ENCODE measurements at places on chromosomes 11 and 22. TPM values are rescaled to one million over a fixed set of nuclear protein-coding genes. Genes with fewer than 3 reads are reported as not detected.

Gene OR52I1
- total RNA-seq = not detected

Gene HBG2
- total RNA-seq = not detected

Gene OR51M1
- total RNA-seq = not detected

Gene SUSD2
- total RNA-seq = 1.2 TPM

Gene C1QTNF4
- 0.43 TPM for total RNA-seq

Gene MARK2
- 60.6 TPM for total RNA-seq

Gene TMEM45B
- total RNA-seq = 1.5 TPM

Gene FXYD2
- total RNA-seq = 28.0 TPM

Gene MMP26
- not detected for total RNA-seq

Gene C11orf86
- total RNA-seq = not detected

Gene PHF21B
- total RNA-seq = not detected

DNA sequence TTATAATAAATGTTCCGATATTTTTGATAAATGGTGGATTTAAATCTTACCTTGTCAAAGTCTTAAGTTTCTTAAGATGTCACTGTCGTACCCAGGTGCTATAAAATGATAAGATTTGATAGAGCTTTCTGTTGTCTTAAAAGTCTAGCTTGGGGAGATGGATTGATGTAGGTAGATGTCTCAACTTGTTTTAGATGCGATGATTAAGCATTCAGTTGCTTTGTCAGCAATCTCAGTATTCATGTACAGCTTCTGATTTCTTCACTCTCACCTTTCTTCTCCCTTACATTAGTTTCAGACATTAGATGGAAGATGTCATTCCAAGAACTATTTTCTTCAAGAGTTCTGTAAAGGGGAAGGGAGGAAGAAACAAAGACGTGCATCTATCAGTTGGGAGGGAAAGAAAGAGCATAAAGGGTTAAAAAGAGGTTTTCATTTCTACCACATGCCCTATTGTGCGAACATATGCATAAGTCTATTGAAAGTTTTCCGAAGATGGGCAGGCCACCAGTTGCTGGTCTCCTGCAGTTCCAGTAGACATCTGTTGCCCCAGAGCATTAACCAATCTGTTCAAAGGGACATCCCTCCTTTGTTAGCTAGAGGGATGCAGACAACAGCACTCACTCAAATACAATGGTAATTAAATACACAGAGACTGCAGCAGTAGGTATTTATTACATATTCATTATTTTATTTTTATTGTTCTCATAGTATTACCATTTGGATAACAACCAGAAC, 38.4 kb downstream of the ZC3H12C start:
- no peaks in the 10 kb centered on the region for H3K4me1 ChIP-seq
- no peak overlapping the region for H3K27ac ChIP-seq
- no peak overlapping the region for H3K4me3 ChIP-seq

- H3K36me3 ChIP-seq = peaks cover 13% of the 10 kb centered on the region
- H3K27ac ChIP-seq = peak within 1 kb of the TSS; percentile 99
- peak; percentile 82 for DNase-seq
- no peaks in the 10 kb centered on the region for H3K27me3 ChIP-seq
Observed at GRCh38 chr22:37674951-37675929, at the start of gene LGALS1. LGALS1 (plus strand) TSS chr22:37675636; CDS start chr22:37675703, 67 bp downstream.

- peak within 1 kb of the TSS; percentile 98 for H3K27ac ChIP-seq
- H3K4me1 ChIP-seq = peaks cover 40% of the 10 kb centered on the region
- H3K36me3 ChIP-seq = peaks cover 13% of the 10 kb centered on the region
- DNase-seq = peak; percentile 57
- peak within 1 kb of the TSS; percentile 100 for H3K4me3 ChIP-seq
Observed at GRCh38 chr22:24554313-24555164, at the start of gene GUCD1. GUCD1 (minus strand) TSS chr22:24555138; CDS start chr22:24554991, 147 bp downstream.

- peak; percentile 65 for DNase-seq
- H3K4me1 ChIP-seq = peaks cover 42% of the 10 kb centered on the region
- peaks cover 49% of the 10 kb centered on the region for H3K36me3 ChIP-seq
- peak overlapping the region; percentile 98 for H3K4me3 ChIP-seq
- H3K27me3 ChIP-seq = no peaks in the 10 kb centered on the region
Observed at GRCh38 chr22:38504731-38505540, 1.2 kb downstream of the DDX17 start.

DNA sequence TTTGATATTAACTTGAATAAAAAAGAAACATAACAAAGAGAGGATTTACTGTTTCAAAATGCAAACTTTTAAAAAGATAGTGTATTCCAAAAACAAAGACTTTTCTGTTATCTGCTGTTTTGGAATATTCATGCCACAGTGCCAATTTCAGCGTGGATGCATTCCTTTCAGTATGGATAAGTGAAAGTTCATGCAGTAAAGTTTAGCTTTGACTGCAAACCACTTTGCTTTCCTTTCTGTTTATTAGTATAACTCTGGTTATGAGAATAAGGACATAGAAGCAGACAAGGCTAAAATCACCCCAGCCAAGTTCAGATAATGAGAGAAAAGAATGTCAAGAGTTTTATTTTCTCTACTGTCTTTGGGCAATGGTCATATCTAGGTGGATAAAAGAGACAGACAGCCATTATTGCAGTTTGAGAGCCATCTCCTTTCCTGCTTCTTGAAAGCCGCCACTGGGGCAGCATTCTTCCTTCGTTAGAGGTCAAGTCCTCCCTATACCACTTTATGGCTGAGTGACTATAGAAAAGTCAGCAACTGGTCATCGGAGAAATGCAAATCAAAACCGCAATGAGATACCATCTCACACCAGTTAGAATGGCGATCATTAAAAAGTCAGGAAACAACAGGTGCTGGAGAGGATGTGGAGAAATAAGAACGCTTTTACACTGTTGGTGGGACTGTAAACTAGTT, 82.4 kb upstream of the BLID start:
- peaks cover 9% of the 10 kb centered on the region for H3K27me3 ChIP-seq
- DNase-seq = no peak
- no peak overlapping the region for H3K27ac ChIP-seq
- H3K4me1 ChIP-seq = no peaks in the 10 kb centered on the region
- no peaks in the 10 kb centered on the region for H3K36me3 ChIP-seq
- H3K4me3 ChIP-seq = no peak overlapping the region

- H3K4me1 ChIP-seq = no peaks in the 10 kb centered on the region
- H3K4me3 ChIP-seq = no peak overlapping the region
- no peak for DNase-seq
- no peak overlapping the region for H3K27ac ChIP-seq
Observed at GRCh38 chr22:47835726-47836125, 1073.3 kb downstream of the TBC1D22A start.

DNA sequence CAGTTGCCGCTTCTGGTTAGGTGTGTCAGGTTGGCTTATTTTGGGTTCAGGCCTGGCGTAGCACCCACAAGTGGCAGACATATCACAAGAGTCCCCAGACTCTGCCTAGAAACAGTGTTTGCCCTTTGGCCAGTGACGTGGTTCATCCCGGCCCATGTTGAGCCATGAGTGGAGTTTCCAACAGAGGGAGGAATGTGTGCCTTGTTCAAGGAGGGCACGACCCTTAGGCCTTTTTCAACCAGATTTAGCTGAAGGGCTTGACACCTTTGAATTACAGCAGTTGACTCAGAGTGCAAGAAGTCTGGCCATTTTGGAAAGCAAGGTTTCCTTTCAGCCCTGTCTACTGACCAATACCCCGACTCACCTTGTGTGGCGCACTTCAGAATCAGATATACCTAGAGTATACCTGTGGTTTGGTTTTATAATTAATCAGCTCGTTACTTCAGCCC, 15.1 kb upstream of the AIFM3 start:
- peaks cover 18% of the 10 kb centered on the region for H3K4me1 ChIP-seq
- H3K27me3 ChIP-seq = no peaks in the 10 kb centered on the region
- peaks cover 9% of the 10 kb centered on the region for H3K36me3 ChIP-seq
- H3K4me3 ChIP-seq = no peak overlapping the region

DNA sequence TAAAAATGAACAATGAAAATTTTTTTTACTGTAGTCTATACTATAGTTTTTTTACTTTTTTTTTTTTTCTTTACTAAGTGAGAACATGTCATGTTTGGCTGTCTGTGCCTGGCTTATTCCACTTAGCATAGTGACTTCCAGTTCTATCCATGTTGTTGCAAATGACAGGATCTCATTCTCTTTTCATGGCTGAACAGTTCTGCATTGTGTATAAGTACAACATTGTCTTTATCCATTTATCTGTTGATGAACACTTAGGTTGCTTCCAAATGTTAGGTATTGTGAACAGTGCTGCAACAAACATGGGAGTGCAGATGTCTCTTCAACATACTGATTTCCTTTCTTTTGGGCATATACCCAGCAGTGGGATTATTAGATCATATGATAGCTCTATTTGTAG, 88.1 kb upstream of the CCDC90B start:
- H3K4me1 ChIP-seq = no peaks in the 10 kb centered on the region
- no peak overlapping the region for H3K27ac ChIP-seq
- no peak for DNase-seq
- no peaks in the 10 kb centered on the region for H3K27me3 ChIP-seq
- H3K36me3 ChIP-seq = no peaks in the 10 kb centered on the region
- no peak overlapping the region for H3K4me3 ChIP-seq

GRCh38 chr11:78478536-78478935, 60.9 kb upstream of the GAB2 start:
- no peaks in the 10 kb centered on the region for H3K27me3 ChIP-seq
- no peak for DNase-seq
- H3K4me3 ChIP-seq = no peak overlapping the region
- H3K36me3 ChIP-seq = peaks cover 29% of the 10 kb centered on the region
- no peaks in the 10 kb centered on the region for H3K4me1 ChIP-seq

GRCh38 chr11:75508051-75508561, 17.6 kb downstream of the GDPD5 start:
- peak overlapping the region; percentile 29 for H3K4me3 ChIP-seq
- peaks cover 2% of the 10 kb centered on the region for H3K27me3 ChIP-seq
- no peak for DNase-seq
- H3K4me1 ChIP-seq = peaks cover 10% of the 10 kb centered on the region

- H3K4me3 ChIP-seq = no peak overlapping the region
- H3K27me3 ChIP-seq = peaks cover 2% of the 10 kb centered on the region
- no peaks in the 10 kb centered on the region for H3K4me1 ChIP-seq
- no peaks in the 10 kb centered on the region for H3K36me3 ChIP-seq
- no peak overlapping the region for H3K27ac ChIP-seq
Observed at GRCh38 chr11:84825106-84825660, 802.0 kb downstream of the DLG2 start.

DNA sequence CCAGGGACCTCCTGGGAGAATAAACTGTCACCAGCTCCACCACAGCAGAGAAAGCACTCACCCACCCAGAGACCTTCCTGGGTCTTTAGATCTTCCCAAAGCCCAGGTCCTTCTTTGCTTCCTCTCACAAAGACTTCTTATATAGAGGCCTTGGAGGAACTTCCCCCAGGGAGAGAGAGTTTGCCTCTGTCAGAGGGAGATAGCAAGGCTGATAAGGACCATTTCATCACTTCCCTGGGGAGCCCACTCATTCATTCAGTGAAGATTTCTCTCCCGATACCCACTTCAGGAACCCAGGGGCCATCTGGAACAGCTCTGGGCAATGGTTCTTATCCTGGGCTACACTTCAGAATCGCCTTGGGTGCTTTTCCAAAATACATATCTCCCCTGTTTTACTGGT, at the start of gene PRG2:
Gene PRG2, minus strand, starts transcription at position 116 of the 400 bp plus-strand sequence. CDS start 706 bp downstream, outside the sequence.
- H3K4me1 ChIP-seq = no peaks in the 10 kb centered on the region
- H3K27ac ChIP-seq = no peak within 1 kb of the TSS
- H3K4me3 ChIP-seq = no peak within 1 kb of the TSS
- H3K36me3 ChIP-seq = no peaks in the 10 kb centered on the region
- no peaks in the 10 kb centered on the region for H3K27me3 ChIP-seq

DNA sequence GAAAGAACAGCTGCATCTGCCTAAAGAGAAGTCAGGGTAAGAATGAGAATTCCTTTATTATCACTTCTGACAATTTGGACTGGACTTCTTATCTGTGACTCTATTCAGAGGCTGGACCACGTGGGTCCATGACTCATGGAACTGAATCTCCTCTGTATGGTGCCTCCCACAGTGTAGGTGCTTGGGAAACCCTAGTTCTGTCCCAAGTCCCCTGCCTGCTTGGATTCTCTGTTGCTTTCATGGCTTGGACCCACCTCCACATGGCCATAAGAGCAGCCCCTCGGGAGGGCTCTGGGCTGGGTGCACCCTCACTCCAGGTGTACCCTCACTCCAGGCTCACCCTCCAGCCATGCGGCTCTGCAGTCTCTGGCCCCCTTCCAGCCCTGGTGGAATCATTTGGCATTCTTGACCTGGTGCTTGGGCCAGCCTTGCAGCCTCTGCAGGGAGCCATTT, 153.4 kb downstream of the CACNA1I start:
- H3K36me3 ChIP-seq = peaks cover 1% of the 10 kb centered on the region
- H3K27ac ChIP-seq = no peak overlapping the region

- H3K4me1 ChIP-seq = no peaks in the 10 kb centered on the region
- H3K27ac ChIP-seq = no peak overlapping the region
- H3K36me3 ChIP-seq = no peaks in the 10 kb centered on the region
- no peaks in the 10 kb centered on the region for H3K27me3 ChIP-seq
- no peak for DNase-seq
- no peak overlapping the region for H3K4me3 ChIP-seq
Observed at GRCh38 chr11:23959462-23959861, 537.4 kb upstream of the LUZP2 start.

DNA sequence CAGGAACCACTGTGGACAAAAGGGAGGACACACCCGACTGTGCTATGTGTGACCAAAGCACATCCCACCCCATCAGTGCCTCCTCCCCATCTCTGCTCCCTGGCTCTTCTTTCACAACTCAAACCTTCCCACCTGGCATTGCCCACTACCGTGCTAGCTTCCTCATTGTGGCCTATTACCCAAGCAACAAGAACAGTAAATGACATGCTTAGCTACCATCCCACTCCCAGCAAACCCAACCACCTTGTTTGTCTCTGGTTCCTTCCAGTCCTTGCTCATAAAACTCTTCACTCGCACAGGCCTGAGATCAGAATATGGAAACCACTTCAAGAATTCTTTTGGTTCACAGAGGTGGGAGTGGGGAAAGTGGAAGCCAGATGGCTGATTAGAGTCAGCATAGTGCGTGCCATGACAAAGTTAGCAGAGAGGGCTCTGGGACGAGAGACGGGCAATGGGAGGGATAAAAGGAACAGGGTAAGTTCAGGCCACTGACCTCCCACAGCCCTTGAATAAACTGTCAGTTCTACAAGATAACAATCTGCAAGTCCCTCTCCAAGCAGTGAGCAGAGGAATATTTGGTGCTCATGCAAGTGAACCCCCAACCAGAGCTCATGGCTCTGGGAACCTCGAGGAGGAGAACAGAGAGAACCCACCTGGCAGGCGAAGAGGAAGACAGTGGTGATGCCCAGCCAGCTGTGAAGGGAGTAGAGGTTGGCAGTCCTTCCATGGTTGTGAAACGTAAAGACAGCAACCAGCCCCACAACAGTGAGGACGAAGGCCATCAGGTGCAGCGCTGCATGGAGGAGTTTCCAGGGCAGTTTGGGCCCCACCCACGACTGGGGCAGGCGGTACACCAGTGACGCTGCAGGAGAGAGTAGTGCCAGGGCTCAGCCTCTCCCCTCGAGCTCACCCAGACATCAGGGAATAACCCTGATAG, 8.3 kb downstream of the CYB561A3 start:
- DNase-seq = no peak
- H3K4me3 ChIP-seq = no peak overlapping the region
- H3K27me3 ChIP-seq = no peaks in the 10 kb centered on the region
- peak overlapping the region; percentile 48 for H3K27ac ChIP-seq
- H3K36me3 ChIP-seq = peaks cover 17% of the 10 kb centered on the region
- H3K4me1 ChIP-seq = peaks cover 7% of the 10 kb centered on the region

DNA sequence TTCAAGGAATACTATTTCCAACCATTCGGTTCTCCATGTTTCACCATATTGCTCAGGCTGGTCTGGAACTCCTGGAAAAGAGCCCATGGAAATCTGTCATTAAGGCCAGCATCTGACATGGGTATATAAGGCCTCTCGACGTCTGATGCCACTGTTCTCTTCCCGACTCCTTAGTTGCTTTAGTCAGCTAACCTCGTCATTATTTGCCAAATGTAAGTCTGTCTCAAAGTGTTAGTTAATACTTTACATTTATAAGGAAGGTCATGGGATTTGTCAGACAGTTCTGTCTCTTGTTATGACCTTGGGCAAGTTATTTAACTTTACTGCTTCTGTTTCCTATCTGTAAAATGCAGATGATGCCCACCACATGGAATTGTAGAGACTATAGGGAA, 1.6 kb downstream of the MRPL48 start:
- H3K36me3 ChIP-seq = peaks cover 3% of the 10 kb centered on the region
- peaks cover 28% of the 10 kb centered on the region for H3K4me1 ChIP-seq
- no peaks in the 10 kb centered on the region for H3K27me3 ChIP-seq
- H3K4me3 ChIP-seq = peak overlapping the region; percentile 99

Data from activated naive CD8-positive, alpha-beta T cell treated with anti-CD3 and anti-CD28 coated beads, Interleukin-2, amount 10 ng/mL, durations not matched to agents 7 days and 5 days (primary cell).